ENCODE measurements at places on chromosomes 7 and 10. TPM values are rescaled to one million over a fixed set of nuclear protein-coding genes. Genes with fewer than 3 reads are reported as not detected.

- H3K4me3 ChIP-seq: no peak overlapping the region
- no peak overlapping the region for H3K27ac ChIP-seq
- H3K4me1 ChIP-seq: peaks cover 8% of the 10 kb centered on the region
- H3K36me3 ChIP-seq: no peaks in the 10 kb centered on the region
- DNase-seq: no peak
- no peaks in the 10 kb centered on the region for H3K27me3 ChIP-seq
Measured at GRCh38 chr10:77604941-77605351, 32.7 kb downstream of the KCNMA1 start.

GRCh38 chr7:51764976-51765375 lies 448.4 kb upstream of the COBL start:
- DNase-seq: no peak
- no peak overlapping the region for H3K4me3 ChIP-seq
- no peaks in the 10 kb centered on the region for H3K36me3 ChIP-seq
- no peaks in the 10 kb centered on the region for H3K4me1 ChIP-seq

DNA sequence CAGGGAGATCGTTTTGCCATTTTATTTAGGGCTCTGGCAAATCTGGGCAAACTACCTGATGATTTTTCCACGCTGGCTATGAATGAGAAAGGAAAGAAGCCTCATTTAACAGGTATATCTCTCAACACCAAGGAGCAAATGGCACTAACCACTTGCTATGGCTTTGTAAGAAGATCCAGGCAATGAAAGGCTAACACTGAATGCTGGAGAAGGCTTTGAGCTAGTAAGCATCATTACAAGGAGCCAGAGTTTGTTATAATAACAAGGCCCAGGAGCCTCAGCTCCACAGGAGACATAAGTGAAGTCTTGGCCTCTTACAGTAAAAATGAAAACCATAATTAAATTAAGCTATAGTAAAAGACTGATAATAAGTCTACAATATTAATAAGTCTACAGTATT lies 123.1 kb downstream of the CNOT4 start:
- H3K27ac ChIP-seq: no peak overlapping the region
- no peak overlapping the region for H3K4me3 ChIP-seq
- H3K36me3 ChIP-seq: no peaks in the 10 kb centered on the region
- peaks cover 6% of the 10 kb centered on the region for H3K4me1 ChIP-seq

FAM200A gene
- total RNA-seq: 21.1 TPM

DNA sequence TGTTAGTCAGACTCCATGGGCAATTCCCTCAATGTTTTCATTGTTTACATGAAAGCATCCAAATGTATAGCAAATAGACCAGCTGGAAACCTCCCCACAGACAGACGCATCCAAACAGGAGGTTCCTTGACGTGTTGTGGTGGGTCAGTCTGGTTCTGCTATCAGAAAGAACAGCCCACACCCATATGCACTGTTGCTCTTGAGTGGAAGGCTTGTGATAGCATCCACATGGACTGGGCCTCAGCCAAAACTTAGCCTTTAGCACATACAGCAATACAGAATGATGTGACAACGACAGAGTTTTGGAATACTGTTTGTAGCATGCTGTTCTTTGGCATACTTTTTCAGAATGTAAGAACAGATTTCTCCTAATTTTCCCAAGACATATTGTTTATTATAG lies 299.2 kb upstream of the ETV1 start:
- no peaks in the 10 kb centered on the region for H3K27me3 ChIP-seq
- no peak for DNase-seq
- H3K27ac ChIP-seq: no peak overlapping the region

GRCh38 chr10:125092564-125093031 lies 67.8 kb downstream of the CTBP2 start:
- H3K27ac ChIP-seq: no peak overlapping the region
- H3K4me1 ChIP-seq: peaks cover 17% of the 10 kb centered on the region
- no peaks in the 10 kb centered on the region for H3K36me3 ChIP-seq
- no peaks in the 10 kb centered on the region for H3K27me3 ChIP-seq

DNA sequence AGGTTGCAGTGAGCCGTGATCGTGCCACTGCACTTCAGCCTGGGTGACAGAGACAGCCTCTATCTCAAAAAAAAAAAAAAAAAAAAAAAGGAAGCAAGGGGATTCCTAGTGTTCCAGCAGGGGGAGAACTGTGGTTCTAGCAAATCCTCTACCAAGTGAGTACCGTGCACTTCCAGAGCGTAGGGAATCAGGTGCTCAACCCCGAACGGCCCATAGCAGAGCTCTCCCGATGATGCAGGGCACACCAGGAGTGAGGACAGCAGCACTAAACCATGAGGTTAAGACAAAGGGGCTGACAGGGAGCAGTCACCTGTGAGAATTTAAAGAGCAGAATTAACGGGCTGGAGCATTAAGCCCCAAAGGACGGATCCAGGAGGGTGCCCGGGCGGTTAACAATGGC lies 173.6 kb downstream of the PTPRN2 start:
- peaks cover 17% of the 10 kb centered on the region for H3K4me1 ChIP-seq
- H3K27me3 ChIP-seq: no peaks in the 10 kb centered on the region
- H3K27ac ChIP-seq: peak overlapping the region; percentile 18
- peak; percentile 77 for DNase-seq
- H3K4me3 ChIP-seq: no peak overlapping the region

GRCh38 chr10:107442035-107442505 lies 277.6 kb upstream of the SORCS1 start:
- no peak for DNase-seq
- no peaks in the 10 kb centered on the region for H3K27me3 ChIP-seq
- no peak overlapping the region for H3K4me3 ChIP-seq
- no peaks in the 10 kb centered on the region for H3K36me3 ChIP-seq
- H3K27ac ChIP-seq: no peak overlapping the region

DLD gene
- total RNA-seq: 136 TPM

GRCh38 chr10:119286516-119286915 lies 79.1 kb downstream of the GRK5 start:
- H3K36me3 ChIP-seq: no peaks in the 10 kb centered on the region
- H3K27me3 ChIP-seq: peaks cover under 1% of the 10 kb centered on the region
- H3K4me1 ChIP-seq: peaks cover 12% of the 10 kb centered on the region
- no peak overlapping the region for H3K27ac ChIP-seq
- no peak overlapping the region for H3K4me3 ChIP-seq

RPEL1 gene
- total RNA-seq: not detected

PROSER2 gene
- total RNA-seq: 2.0 TPM

- no peak for DNase-seq
- no peak overlapping the region for H3K27ac ChIP-seq
- no peaks in the 10 kb centered on the region for H3K4me1 ChIP-seq
- H3K27me3 ChIP-seq: no peaks in the 10 kb centered on the region
Measured at GRCh38 chr10:124977648-124978375, 35.9 kb downstream of the ZRANB1 start.

- no peaks in the 10 kb centered on the region for H3K36me3 ChIP-seq
- H3K4me1 ChIP-seq: no peaks in the 10 kb centered on the region
- H3K4me3 ChIP-seq: no peak overlapping the region
- DNase-seq: no peak
- H3K27ac ChIP-seq: no peak overlapping the region
Measured at GRCh38 chr10:78349911-78350663, 316.4 kb downstream of the RPS24 start.

DNA sequence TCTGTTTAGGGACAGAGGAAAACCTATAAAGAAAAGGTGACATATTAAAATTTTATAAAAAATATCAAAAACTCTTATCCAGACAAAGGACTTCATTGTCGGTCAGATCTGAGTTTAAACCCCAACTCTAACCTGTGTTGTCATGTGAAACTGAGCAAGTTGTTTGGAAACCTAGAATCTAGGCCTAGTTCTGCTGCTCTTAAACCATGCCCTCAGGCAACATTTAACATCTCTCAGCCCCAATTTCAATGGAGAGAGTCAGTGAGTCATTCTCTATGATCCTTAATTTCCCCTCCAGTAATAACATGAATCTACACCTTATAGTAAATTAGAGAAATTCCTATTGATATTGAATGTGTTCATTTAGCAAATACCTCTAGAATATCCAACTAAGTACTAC lies 192.3 kb downstream of the IMMP2L start:
- no peak overlapping the region for H3K4me3 ChIP-seq
- no peak overlapping the region for H3K27ac ChIP-seq
- no peaks in the 10 kb centered on the region for H3K27me3 ChIP-seq
- DNase-seq: no peak
- H3K4me1 ChIP-seq: no peaks in the 10 kb centered on the region

GRCh38 chr7:140062528-140063299 lies at the start of gene PARP12:
Gene PARP12 (minus strand): TSS chr7:140062951. CDS start chr7:140062847, 104 bp downstream.
- peaks cover 52% of the 10 kb centered on the region for H3K27me3 ChIP-seq
- H3K4me1 ChIP-seq: no peaks in the 10 kb centered on the region
- peak; percentile 74 for DNase-seq
- peak within 1 kb of the TSS; percentile 48 for H3K4me3 ChIP-seq
- no peaks in the 10 kb centered on the region for H3K36me3 ChIP-seq

- H3K4me3 ChIP-seq: no peak overlapping the region
- H3K27ac ChIP-seq: no peak overlapping the region
Measured at GRCh38 chr10:124176349-124177179, 83.2 kb upstream of the CHST15 start.

OR6V1 gene
- not detected for total RNA-seq

LRRTM3 gene
- total RNA-seq: 0.03 TPM

DNA sequence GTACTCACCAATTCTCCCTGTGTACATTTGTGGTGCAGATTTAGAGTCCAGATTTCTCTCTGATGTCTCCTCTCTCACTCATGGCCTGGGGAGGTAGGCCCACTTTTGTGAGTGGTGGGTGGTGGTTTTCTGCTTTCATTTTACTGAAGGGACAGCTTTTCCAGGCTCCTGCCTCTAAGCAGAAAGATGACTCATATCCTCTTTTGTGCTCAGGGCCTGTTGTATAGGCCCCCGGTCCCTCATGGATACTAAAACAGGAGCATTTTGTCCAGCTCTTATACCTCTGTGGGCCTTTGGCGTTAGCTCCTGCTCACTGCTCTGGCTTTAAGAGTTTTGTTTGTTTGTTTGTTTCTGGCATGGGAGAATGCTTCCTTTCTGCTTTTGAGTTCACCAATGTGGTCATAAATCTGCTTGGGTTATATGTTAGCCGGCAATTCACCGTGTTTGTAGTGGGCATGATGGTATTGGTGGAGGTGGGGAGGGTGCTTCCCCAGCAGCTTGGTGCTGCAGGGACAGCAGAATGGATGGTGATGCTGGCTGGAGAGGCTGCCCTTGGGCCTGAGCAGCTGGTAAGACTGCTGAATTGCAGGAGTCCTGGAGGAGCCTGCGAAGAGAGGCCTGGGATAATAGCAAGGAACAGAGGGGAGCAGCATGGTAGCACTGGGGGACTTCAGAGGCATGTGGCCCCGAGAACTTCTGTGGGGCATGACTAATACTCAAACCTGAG lies 468.7 kb downstream of the RPS24 start:
- H3K4me3 ChIP-seq: no peak overlapping the region
- no peaks in the 10 kb centered on the region for H3K27me3 ChIP-seq
- DNase-seq: no peak
- H3K27ac ChIP-seq: no peak overlapping the region
- H3K36me3 ChIP-seq: no peaks in the 10 kb centered on the region
- no peaks in the 10 kb centered on the region for H3K4me1 ChIP-seq

DNA sequence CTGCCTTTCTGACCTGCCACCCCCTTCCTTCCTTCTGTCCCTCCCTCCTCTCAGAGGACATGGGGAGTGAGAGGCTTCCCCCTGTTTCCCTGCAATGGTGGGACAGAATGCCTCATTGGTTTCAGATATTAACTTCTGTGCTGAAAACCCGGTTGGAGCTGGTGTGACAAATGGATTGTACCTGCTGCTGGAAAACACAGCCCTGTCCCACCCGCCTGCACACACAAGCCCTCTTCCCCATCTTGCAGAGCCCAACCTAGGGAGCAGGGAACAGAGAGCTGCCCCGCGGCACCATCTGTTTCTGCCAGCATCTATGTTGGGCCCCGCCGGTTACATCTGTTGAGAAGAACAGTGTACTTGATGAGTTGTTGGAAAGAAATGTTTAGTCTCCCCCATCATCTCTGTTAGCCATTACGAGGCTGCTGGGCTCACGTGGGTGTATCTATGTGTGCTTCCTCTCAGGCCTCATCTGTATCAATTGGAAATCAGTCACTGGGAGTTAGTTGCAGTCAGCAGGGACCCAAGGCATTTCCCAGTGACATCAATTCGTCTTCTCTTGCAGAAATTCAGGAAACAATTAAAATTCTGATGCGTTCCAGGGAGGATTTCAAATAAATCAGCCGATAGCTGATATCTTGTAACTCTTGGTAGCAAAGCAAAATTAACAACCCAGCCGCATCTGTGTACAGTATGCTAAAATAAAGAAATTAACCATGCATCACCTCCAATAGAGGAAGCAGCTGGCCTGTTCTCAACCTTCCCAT lies 725.6 kb upstream of the GALNT17 start:
- no peak overlapping the region for H3K4me3 ChIP-seq
- H3K27ac ChIP-seq: no peak overlapping the region
- H3K4me1 ChIP-seq: peaks cover 9% of the 10 kb centered on the region

DNA sequence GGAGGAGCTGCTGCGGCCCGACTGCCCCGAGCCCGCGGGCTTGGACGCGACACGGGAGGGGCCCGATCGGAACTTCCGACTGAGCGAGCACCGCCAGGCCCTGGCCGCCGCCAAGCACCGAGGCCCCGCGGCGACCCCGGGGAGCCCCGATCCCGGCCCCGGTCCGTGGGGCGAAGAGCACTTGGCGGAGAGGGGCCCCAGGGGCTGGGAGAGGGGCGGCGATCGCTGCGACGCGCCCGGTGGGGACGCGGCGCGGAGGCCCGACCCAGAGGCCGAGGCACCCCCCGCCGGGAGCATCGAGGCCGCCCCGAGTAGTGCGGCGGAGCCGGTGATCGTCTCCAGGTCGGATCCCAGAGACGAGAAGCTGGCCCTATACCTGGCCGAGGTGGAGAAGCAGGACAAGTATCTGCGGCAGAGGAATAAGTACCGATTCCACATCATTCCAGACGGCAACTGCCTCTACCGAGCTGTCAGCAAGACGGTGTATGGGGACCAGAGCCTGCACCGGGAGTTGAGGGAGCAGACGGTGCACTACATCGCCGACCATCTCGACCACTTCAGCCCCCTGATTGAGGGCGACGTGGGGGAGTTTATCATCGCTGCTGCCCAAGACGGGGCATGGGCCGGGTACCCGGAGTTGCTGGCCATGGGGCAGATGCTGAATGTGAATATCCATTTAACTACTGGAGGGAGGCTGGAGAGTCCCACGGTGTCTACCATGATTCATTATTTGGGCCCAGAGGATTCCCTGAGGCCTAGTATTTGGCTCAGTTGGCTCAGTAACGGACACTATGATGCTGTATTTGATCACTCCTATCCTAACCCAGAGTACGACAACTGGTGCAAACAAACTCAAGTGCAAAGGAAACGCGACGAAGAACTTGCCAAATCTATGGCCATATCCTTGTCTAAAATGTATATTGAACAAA lies 1.4 kb downstream of the OTUD1 start:
- no peaks in the 10 kb centered on the region for H3K36me3 ChIP-seq
- peak; percentile 57 for DNase-seq
- peaks cover 12% of the 10 kb centered on the region for H3K4me1 ChIP-seq
- peaks cover 20% of the 10 kb centered on the region for H3K27me3 ChIP-seq

LRRN3 gene
- total RNA-seq: 2.4 TPM

FAM20C gene
- 3.8 TPM for total RNA-seq

- DNase-seq: no peak
- H3K36me3 ChIP-seq: no peaks in the 10 kb centered on the region
- H3K4me3 ChIP-seq: no peak overlapping the region
- H3K4me1 ChIP-seq: peaks cover 13% of the 10 kb centered on the region
Measured at GRCh38 chr10:106713846-106714245, 450.7 kb downstream of the SORCS1 start.

GRCh38 chr7:74027683-74028320 lies at the start of gene ELN:
Gene ELN (plus strand): TSS chr7:74028173. CDS start chr7:74028188, 15 bp downstream.
- H3K4me1 ChIP-seq: peaks cover 20% of the 10 kb centered on the region
- H3K27me3 ChIP-seq: peaks cover 10% of the 10 kb centered on the region
- no peak within 1 kb of the TSS for H3K27ac ChIP-seq

STRIP2 gene
- 12.5 TPM for total RNA-seq

All from neural progenitor cell (in vitro differentiated cells).